Breast epithelium (tissue), 4 donors: ENCODE measurements at places on chromosomes 13 and 19. TPM values are rescaled to one million over a fixed set of nuclear protein-coding genes. Genes with fewer than 3 reads are reported as not detected.

HNRNPM gene
- 153 TPM for total RNA-seq

GRCh38 chr13:48319531-48320398 is 16.2 kb downstream of the RB1 start:
- no peak for DNase-seq

OLFM2 gene
- 42.6 TPM for total RNA-seq

GFY gene
- not detected for total RNA-seq

STX10 gene
- total RNA-seq, result 78.3 TPM

SPC24 gene
- 0.66 TPM for total RNA-seq
